ENCODE measurements at places on chromosomes 7 and 10. TPM values are rescaled to one million over a fixed set of nuclear protein-coding genes. Genes with fewer than 3 reads are reported as not detected.
A peak's percentile ranks its signal among the peaks of the same experiment; 100 is the strongest.

DNA sequence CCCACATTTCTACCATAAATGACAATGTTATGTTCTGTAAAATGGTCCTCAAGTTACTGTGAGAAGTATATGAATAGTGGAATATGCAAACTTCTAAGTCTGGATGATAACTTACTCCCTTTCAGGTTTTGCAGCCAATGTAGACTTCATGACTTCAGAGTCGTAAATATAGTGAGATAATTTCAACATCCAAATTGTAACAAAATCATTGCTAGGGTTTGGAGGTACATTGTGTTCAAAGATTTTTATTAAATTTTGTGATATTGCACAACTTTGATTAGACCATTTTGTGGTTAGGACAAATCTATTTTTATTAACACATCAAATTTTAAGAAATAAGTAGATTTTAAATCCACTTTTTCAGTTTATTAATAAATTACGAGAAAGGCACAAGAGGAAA, 270.3 kb downstream of the RNLS start:
- no peak for DNase-seq

- DNase-seq = peak; percentile 73
Measured at GRCh38 chr7:101017064-101017777, 2.7 kb upstream of the MUC17 start.

The GPR15LG gene
- not detected for total RNA-seq

The BTBD16 gene
- 1.2 TPM for total RNA-seq

The FKBP9 gene
- total RNA-seq = 200 TPM

The PRKG1 gene
- total RNA-seq = 14.8 TPM
